ENCODE measurements at places on chromosomes 2 and 18. TPM values are rescaled to one million over a fixed set of nuclear protein-coding genes. Genes with fewer than 3 reads are reported as not detected.

C2orf66 gene
- total RNA-seq, result not detected

TDRD15 gene
- not detected for total RNA-seq

TXNDC2 gene
- not detected for total RNA-seq

KANSL3 gene
- 30.7 TPM for total RNA-seq

CDK15 gene
- 0.50 TPM for total RNA-seq

ZSWIM2 gene
- not detected for total RNA-seq

LINC00305 gene
- total RNA-seq, result not detected

AAMP gene
- 56.4 TPM for total RNA-seq

CHRND gene
- not detected for total RNA-seq
